ENCODE measurements at places on chromosomes 3 and 15.

- no peaks in the 10 kb centered on the region for H3K36me3 ChIP-seq
- H3K27ac ChIP-seq, result no peak overlapping the region
- no peak overlapping the region for H3K4me3 ChIP-seq
- no peak for DNase-seq
Observed at GRCh38 chr3:107272885-107273284, 104.4 kb upstream of the CCDC54 start.

- H3K27me3 ChIP-seq, result no peaks in the 10 kb centered on the region
- DNase-seq, result no peak
- no peak overlapping the region for H3K4me3 ChIP-seq
- H3K36me3 ChIP-seq, result no peaks in the 10 kb centered on the region
- no peak overlapping the region for H3K27ac ChIP-seq
Observed at GRCh38 chr3:46664971-46665762, 28.3 kb downstream of the ALS2CL start.

- no peaks in the 10 kb centered on the region for H3K36me3 ChIP-seq
- H3K27ac ChIP-seq, result no peak overlapping the region
- no peak for DNase-seq
- H3K4me1 ChIP-seq, result no peaks in the 10 kb centered on the region
- no peak overlapping the region for H3K4me3 ChIP-seq
Observed at GRCh38 chr15:36478561-36478960, 100.9 kb upstream of the CDIN1 start.

DNA sequence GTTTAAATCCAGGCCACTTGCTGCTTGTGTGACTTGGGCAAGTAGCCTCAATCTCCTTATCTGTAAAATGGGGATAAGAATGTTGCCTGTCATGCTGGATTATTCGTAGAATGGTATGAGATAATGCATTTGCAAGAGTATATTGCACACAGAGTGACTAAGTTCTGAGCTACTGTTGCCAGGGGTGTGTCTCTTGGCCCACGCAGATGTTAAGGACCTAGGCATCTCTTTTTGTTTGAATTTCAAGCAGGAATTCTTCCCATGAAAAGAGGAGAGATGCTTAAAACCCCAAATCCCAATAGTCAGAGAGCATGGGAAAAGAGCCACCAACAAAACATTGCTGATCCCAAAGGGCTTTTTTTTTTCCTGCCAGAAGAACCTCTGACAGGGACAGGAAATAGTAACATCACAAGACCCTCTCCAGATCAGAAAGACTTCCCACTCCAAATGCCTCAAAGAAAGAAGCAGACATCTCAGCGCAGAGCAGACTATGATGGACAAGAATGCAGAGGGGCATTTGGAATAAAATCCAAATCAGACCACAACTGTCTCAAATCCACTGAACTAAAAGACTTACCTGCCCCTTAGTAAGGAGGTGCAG is 90.5 kb downstream of the MRPL46 start:
- peaks cover under 1% of the 10 kb centered on the region for H3K27me3 ChIP-seq
- no peak for DNase-seq
- H3K27ac ChIP-seq, result no peak overlapping the region
- no peaks in the 10 kb centered on the region for H3K36me3 ChIP-seq
- H3K4me1 ChIP-seq, result no peaks in the 10 kb centered on the region

DNA sequence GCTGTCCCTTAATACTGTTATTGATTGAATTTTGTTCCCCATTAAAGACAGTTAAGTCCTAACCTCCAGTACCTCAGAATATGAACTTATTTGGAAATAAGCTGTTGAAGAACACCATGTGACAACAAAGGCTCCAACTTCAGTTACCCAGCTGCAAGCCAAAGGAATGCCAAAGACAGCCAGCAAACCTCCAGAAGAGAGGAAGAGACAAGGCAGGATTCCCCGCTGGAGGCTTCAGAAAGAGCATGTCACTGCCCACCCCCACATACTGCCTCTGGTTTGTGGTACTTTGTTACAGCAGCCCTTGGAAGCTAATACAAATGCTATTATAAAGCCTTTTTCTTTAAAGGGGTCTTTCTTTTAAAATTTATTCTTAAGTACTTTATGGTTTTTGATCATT is 18.4 kb upstream of the NEK10 start:
- peaks cover 49% of the 10 kb centered on the region for H3K36me3 ChIP-seq
- no peak overlapping the region for H3K27ac ChIP-seq
- no peaks in the 10 kb centered on the region for H3K27me3 ChIP-seq
- DNase-seq, result no peak

DNA sequence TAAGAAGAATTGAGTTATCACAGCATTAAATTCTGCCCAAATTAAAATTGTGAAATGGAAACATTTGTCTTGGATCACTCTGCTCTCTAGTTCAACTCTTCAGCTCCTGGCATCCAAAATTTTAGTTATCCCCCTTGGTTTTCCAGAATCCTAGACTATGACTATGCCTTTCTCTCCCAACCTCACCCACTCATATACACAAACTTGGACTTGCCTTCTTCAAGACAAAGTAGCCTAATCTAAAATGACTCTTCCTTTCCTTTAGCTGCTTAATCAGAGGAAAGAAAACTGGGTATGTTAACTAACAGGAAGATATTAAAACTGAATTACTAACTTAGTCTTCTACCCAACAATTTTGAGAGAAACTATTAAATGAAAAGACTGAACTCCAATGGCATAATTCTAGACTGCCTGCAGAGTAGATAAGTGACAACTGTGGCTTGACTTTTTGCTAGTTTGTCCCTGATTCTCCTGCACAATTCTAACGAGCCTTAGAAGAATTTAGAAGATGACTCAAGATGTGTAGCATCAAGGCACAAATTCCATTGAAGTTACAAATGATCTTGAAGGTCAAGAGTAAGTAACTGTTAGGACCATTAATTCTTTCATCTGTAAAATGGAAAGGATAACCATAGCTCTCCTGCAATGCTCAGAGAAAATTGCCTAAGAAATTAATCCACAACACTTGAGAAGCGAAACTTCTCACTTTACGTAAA is 5.2 kb upstream of the GOLIM4 start:
- H3K27ac ChIP-seq, result no peak overlapping the region
- H3K4me3 ChIP-seq, result no peak overlapping the region
- H3K36me3 ChIP-seq, result no peaks in the 10 kb centered on the region
- H3K4me1 ChIP-seq, result no peaks in the 10 kb centered on the region

- no peaks in the 10 kb centered on the region for H3K27me3 ChIP-seq
- H3K27ac ChIP-seq, result no peak overlapping the region
- no peak for DNase-seq
Observed at GRCh38 chr3:78337801-78338211, 1297.9 kb downstream of the ROBO2 start.

- no peaks in the 10 kb centered on the region for H3K36me3 ChIP-seq
- peaks cover 9% of the 10 kb centered on the region for H3K4me1 ChIP-seq
- H3K4me3 ChIP-seq, result no peak overlapping the region
- no peak overlapping the region for H3K27ac ChIP-seq
- no peaks in the 10 kb centered on the region for H3K27me3 ChIP-seq
Observed at GRCh38 chr3:126488185-126488584, 12.5 kb upstream of the ZXDC start.

DNA sequence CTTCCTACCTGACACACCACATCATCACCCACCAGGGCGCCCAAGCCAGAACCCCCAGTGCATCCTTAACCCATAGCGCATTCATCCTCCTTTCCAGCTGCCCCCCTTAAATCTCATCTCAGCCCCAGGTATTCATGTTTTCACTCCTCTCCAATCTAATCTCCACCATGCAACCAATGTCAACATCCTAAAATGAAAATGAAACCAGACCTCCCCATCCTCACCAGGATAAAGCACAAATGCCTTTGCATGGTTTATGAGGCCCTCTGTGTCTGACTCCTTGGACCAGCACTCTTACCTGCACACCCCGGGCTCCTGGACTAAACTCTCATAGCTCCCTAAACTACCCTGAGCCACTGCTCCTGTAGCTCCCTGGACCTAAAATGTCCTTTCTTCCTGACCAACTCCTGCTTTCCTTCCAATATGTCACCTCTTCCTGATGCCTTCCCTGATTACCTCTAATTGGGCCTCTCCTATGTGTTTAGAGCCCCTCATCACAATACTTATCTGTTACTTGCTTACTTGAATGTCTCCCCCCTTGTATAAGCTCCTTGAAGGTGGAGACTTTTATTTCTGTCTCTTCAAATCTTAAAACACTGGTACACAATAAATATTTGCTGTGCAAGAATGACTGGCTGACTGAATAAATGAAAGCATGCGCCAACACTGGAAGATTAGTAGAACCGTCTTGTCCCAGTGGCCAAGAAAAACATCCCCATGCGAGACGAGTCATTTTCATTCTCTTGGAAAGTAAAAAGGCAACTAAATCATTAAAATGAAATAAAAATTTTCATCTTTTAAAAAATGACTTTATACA is 142.5 kb downstream of the XXYLT1 start:
- no peak overlapping the region for H3K27ac ChIP-seq
- no peaks in the 10 kb centered on the region for H3K36me3 ChIP-seq
- H3K27me3 ChIP-seq, result no peaks in the 10 kb centered on the region
- DNase-seq, result no peak
- no peak overlapping the region for H3K4me3 ChIP-seq

DNA sequence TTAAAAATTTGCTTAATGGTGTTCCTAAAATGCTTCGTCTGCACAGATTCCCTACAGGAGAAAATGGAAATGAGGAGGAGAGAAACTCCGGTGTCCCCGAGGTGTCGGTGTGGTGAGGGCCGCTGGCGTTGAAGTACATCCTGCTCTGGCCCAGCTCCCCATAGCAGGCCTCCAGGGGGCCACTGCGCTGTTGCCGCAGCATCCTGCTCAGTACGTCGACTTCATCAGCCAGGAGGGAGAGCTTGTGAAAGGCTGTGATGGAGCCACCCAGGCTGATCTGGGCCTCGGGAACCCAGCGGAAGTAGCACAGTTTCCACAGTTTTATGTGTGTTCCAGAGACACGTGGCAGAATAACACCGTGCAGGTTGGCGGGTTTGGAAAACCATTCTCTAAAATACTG is 37.8 kb downstream of the FAN1 start:
- no peak for DNase-seq
- no peaks in the 10 kb centered on the region for H3K4me1 ChIP-seq
- H3K27ac ChIP-seq, result no peak overlapping the region
- no peaks in the 10 kb centered on the region for H3K27me3 ChIP-seq
- H3K4me3 ChIP-seq, result no peak overlapping the region
- H3K36me3 ChIP-seq, result peaks cover 71% of the 10 kb centered on the region

DNA sequence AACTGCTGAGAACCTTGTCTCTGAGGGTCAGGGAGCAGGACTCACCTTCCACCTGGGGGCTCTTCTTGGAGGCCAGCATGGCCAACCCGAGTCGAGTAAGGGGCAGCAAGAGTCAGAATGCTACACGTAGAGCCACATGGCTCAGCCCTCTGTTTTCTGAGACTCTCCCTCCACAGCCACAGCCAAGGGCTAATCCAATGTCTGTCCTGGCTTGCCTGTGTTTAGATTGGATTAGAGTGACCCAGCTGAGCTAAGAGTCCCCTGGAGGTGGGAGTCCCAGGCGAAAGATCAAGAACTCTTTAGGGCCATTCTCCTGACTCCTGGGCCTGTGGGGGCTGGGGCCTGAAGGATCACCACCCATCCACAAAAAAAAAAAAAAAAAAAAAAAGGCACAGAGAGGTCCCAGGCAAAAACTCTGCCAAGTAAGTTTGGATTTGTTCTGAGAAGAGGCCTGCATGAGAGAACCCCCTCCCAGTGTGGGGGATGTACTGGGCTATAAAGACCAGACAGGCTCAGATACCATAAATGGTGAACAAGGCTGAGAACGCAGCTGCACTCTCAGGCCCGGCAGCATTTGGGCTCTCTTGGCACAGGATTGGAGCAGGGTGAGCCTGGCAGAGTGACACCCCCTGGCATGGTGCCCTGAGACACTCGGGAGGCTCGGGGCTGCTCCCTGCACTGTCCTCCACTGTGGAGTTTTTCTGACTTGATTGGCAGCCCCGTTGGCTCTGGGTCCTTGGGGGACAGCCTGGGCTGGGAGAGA is 88.0 kb upstream of the OSBPL11 start:
- H3K27me3 ChIP-seq, result no peaks in the 10 kb centered on the region
- no peaks in the 10 kb centered on the region for H3K36me3 ChIP-seq
- no peaks in the 10 kb centered on the region for H3K4me1 ChIP-seq
- no peak for DNase-seq

- H3K4me3 ChIP-seq, result no peak overlapping the region
- DNase-seq, result no peak
- no peak overlapping the region for H3K27ac ChIP-seq
- H3K36me3 ChIP-seq, result no peaks in the 10 kb centered on the region
- peaks cover 4% of the 10 kb centered on the region for H3K4me1 ChIP-seq
Observed at GRCh38 chr15:75038231-75038630, 14.8 kb downstream of the PPCDC start.

DNA sequence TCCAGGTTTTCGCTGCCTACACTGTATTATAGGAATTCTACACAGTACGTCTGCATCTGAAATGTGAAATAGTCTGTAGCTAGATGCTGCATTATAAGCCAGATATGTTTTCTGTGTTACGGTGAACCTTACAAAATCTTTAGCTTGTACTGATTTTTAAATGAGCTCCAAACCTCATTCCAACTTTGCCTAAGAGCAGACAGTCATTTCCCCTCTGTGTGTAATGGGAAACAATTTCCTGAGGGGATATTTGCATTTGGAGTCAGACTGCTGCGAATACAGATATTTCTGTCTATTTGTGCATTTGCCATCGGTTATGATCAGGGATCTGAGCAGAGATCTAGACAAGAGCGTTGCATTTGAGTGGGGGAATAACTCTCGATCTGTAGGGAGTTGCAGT is 37.5 kb downstream of the ARNT2 start:
- no peak overlapping the region for H3K27ac ChIP-seq
- H3K36me3 ChIP-seq, result no peaks in the 10 kb centered on the region
- H3K27me3 ChIP-seq, result peaks cover 5% of the 10 kb centered on the region
- no peaks in the 10 kb centered on the region for H3K4me1 ChIP-seq
- DNase-seq, result no peak

- H3K4me3 ChIP-seq, result no peak overlapping the region
- H3K27me3 ChIP-seq, result no peaks in the 10 kb centered on the region
- H3K36me3 ChIP-seq, result no peaks in the 10 kb centered on the region
Observed at GRCh38 chr3:129623447-129624118, 17.1 kb upstream of the PLXND1 start.

GRCh38 chr3:31254483-31254882 is 278.2 kb upstream of the STT3B start:
- no peaks in the 10 kb centered on the region for H3K27me3 ChIP-seq
- H3K4me3 ChIP-seq, result no peak overlapping the region
- H3K27ac ChIP-seq, result no peak overlapping the region
- no peaks in the 10 kb centered on the region for H3K4me1 ChIP-seq

DNA sequence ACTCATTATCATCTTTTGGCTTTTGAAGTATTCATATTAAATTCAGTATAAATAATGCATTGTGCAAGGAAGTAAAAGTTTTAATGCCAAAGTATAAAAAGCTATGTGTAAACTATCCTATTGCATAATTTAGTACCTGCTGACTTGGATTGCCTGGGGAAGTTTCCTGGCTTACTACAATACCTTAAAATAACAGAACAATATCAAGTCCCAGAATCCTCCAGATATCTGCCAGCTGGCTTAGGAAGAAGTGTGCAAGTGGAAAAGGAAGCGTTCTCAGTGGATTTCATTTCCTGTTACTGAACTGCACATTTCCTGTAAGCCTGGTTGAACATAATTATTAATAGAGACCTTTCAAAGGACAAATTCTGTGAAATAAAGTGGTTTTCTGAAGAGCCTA is 236.7 kb downstream of the ADAMTSL3 start:
- H3K27ac ChIP-seq, result no peak overlapping the region
- peaks cover 4% of the 10 kb centered on the region for H3K27me3 ChIP-seq
- H3K4me1 ChIP-seq, result no peaks in the 10 kb centered on the region
- no peak for DNase-seq
